ENCODE measurements at places on chromosomes 13 and 19.

DNA sequence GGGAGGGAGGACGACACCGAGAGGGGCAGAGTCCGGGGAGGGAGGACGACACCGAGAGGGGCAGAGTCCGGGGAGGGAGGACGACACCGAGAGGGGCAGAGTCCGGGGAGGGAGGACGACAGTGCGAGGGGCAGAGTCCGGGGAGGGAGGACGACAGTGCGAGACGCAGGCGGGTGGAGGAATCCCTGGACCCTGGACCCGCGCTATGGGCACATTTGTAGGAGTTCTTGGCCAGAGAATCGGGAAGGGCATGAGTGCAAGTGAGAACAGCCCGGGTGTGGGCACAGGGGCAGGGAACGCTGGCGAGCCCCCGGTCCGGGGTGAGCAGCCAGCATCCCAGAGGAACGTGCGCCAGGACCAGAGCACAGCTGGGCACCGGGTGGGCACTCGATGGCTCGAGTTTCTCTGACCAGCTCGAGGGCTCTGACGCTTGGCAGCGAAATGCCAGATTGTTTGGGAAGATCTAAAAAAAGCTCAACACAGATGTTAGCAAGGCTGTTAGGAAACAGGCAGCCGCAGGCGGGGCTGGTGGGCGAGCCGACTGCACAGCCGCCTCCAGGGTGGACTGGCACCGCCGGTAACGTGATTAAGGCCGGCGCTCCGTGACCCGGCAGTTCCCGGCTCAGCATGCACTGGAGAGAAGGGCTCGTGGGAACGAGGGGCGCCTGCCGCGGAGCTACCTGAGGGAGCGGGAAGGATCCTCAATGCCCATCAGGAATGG lies 17.9 kb upstream of the C2CD4C start:
- no peak for DNase-seq

DNA sequence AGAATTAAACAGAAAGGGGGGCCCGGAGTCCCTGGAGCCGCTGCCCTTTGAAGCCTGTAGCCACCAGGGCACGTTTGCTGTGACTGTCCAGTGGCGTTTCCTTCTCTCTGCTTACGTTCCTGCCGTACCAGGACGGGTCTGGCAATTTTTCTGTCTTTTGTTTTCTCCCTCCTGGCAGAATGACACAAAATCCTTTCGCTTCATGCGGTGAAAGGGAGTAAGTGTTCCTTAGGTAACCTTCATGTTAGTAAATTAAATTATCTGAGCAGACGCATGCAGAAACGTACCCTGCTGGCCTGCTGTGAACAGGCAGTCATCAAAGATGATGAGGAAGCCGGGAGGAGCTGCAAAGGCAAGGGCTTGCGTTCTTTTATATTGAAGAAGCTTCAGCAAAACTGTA lies 299.3 kb upstream of the ARGLU1 start:
- no peak for DNase-seq

DNA sequence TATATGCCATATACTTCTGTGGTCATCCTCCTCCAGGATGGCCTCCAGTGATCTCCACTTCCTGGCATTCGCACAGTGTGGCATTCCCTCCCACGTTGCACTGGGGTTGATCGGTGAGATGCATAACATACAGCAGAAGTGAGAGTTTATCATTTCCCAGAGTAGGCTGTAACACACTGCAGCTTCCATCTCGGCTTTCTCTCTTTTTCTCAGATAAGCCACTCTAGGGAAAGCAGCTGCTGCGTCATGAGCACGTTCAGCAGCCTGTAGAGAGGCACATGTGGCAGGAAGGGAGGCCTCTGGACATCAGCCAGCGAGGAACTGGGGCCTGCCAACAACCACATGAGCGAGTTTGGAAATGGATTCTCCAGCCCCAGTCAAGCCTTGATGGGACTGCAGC lies 807.1 kb downstream of the DIAPH3 start:
- DNase-seq: peak; percentile 83

GRCh38 chr19:12676384-12676792 lies 5.3 kb downstream of the DHPS start:
- DNase-seq: peak; percentile 82

- DNase-seq: no peak
Observed at GRCh38 chr19:33685541-33685940, 63.8 kb downstream of the CHST8 start.

DNA sequence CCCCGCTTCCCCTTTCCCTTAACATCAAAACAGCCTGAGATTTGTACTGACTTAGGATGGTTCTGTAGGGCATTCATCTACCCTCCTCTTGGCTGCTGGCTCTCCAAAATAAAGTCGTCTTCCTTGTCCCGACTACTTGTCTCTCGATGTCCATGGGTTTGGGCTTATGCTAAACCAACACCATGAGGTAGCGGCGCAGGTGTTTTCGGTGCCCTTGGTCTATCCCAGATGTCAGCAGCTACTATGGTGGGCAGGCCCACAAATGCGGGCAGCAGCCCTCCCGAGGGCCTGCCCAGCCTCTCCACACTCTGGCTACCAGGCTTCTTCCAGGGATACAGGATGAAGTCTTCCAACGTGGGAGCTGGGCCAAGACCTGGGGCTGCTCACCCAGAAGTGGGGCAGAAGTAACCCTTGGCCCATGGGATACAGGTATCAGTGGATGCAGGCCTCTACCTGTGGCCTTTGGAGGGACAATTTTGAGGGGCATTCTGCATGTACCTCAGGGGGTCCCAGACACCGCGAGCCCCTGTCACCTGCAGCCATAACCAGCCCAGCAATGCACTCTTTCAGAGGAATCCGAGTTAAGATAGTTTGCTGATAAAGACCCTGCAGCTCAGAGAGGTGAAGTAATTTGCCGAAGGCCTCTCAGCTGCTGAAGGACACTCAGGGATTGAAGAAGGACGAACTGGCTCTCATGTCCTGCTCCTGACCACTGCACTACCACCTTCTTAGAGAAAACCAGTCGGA lies 47.8 kb upstream of the VSTM2B start:
- DNase-seq: no peak

DNA sequence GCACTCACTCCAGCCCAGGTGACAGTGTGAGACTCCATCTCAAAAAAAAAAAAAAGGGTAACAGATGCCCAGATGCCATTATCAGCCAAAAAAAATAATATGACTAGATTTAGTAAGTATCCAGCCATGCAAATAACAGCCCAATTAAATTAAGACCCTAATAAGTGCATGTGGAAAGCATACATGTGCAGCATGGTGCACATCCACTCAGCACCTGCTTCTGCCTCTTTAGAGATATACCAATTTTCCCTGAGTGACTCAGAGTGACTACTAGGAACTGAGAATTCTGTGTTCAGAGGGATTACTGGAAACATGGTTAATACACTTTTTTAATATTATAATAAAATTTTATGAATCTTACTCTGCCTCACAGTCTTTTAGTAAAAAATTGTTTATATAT lies 29.8 kb upstream of the ZNF675 start:
- no peak for DNase-seq

- no peak for DNase-seq
Observed at GRCh38 chr19:33550768-33551167, 29.2 kb upstream of the PEPD start.

DNA sequence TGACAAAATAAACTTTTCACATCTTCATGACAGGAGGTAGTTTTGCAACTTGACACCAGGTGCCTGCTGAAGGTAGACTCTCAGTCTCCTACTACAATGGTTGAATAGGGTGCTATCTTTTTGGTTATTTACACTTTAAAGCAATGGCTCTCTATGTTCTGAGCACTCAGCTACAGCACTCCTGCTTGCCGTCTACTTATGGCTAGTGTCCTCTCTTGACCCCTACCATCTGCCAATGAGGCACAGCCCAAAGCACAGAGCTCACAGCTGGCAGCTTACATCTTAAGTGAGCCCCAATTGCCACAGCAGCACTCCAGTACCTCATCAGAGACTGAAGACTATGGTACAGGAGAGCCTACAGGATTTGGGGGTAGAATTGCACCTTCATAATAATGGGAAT lies 11.4 kb downstream of the ZNF708 start:
- no peak for DNase-seq

DNA sequence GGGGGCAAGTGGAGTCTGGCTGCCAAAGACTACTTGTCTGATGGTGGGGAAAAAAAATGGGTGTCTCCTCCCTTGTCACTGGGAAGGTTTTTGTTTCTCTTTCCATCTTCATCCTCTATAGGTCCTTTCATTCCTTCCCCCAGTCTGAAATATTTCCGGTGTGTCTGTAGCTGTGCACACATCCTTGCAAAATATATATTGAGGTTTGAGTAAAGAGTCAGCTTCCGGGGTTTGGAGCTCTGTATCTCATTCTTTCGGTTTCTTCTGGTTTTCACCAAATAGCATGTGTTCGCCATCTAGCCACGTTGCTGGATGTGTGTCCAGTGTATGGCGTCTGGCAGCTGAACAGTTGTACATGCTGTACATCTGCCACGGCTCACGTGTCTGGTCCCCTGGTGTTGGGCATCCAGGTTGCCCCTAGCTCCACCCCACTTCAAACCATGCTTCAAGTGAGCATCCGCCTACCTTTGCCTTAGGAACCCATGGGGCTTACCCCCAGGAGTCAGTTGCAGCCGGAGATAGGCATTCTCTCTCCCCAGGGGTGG lies 142.2 kb downstream of the SIPA1L3 start:
- DNase-seq: no peak

- no peak for DNase-seq
Observed at GRCh38 chr19:3543150-3544057, 4.4 kb downstream of the TEKTIP1 start.

- DNase-seq: no peak
Observed at GRCh38 chr19:7918615-7919421, 1.3 kb upstream of the SNAPC2 start.

DNA sequence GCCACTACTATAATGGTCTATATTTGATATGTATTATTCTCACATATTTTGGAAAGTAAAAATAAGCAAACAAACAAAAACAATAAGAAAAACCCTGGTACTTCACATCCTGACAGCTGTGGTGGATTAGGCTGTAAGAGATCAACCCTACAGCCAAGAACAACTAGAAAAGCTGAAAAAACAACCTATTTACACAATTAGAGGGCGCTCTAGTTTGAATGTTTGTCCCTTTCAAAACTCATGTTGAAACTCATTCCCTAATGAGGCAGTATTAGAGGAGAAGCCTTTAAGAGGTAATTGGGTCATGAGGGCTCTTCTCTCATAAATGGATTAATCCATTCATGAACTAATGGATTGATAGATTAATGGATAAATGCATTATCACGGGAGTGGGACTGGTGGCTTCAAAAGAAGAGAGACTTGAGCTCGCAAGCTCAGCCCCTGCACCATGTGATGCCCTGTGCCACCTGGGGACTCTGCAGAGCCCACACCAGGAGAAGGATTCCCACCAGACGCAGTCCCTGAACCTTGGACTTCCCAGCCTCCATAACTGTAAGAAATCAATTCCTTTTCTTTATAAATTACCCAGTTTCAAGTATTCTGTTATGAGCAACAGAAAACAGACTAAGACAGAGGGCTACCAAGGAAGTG lies 733.9 kb upstream of the ARGLU1 start:
- DNase-seq: peak; percentile 16

- DNase-seq: peak; percentile 77
Observed at GRCh38 chr13:80340651-80341100, 250 bp downstream of the SPRY2 start.

GRCh38 chr13:53045189-53045588 lies 16.6 kb downstream of the OLFM4 start:
- DNase-seq: no peak

- DNase-seq: no peak
Observed at GRCh38 chr19:35738887-35739229, 3.4 kb downstream of the IGFLR1 start.

- peak; percentile 18 for DNase-seq
Observed at GRCh38 chr13:19960653-19960976, 2.1 kb downstream of the ZMYM2 start.

- DNase-seq: peak; percentile 73
Observed at GRCh38 chr13:104015646-104016396, 949.6 kb upstream of the SLC10A2 start.

DNA sequence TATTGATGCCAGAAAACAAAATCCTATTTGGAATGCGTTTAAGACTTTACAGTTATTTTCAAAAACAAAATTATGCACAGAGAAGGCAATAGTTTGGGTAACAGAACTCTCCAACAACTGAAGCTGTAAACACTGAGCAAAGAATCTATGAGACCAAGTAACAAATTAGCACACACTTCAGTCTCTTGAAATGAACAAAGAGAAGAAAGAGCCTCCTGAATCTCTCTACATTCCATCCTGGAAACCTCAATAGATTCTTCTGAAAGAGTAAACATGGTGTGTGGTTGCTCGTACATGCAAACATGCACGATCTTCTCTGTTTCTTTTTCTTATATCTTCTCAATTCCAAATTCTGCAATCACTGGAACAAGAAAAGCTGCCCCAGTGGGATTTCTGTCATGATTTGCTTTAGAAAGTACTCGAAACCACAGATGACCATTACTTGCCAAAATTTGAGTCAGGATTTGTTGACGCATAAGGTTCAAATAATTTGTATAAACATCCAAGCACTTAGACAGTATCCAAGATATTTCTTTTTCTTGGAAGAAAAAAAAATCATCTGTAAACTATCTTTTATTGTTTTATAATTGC lies 137.9 kb upstream of the DACH1 start:
- DNase-seq: peak; percentile 84

- no peak for DNase-seq
Observed at GRCh38 chr13:110831437-110832204, 83.2 kb downstream of the ANKRD10 start.

GRCh38 chr19:49247676-49248075 lies 77.3 kb downstream of the SLC6A16 start:
- no peak for DNase-seq

DNA sequence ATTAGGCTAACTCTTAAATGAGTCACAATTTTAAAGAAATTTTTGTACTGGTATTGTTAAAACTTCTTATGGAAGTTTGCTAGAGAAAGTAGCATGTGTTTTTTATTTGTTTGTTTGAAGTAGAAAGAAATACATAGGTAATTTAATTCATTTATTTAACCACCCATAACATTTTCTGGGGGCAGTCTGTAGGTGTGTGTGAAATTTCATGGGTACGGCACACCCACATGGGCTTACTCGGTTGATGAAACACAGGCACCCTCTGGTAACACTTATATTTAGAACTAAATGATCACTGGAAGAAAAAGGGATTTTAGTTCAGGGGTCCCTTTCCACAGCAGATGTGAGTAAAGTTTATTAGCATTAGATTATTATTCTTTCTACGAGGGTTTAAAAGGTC lies 88.1 kb downstream of the DGKH start:
- no peak for DNase-seq

- DNase-seq: no peak
Observed at GRCh38 chr13:98938801-98939200, 39.1 kb downstream of the DOCK9 start.

- no peak for DNase-seq
Observed at GRCh38 chr19:34269081-34269480, 14.7 kb downstream of the GARRE1 start.

- no peak for DNase-seq
Observed at GRCh38 chr13:19685034-19685433, 51.6 kb downstream of the MPHOSPH8 start.

DNA sequence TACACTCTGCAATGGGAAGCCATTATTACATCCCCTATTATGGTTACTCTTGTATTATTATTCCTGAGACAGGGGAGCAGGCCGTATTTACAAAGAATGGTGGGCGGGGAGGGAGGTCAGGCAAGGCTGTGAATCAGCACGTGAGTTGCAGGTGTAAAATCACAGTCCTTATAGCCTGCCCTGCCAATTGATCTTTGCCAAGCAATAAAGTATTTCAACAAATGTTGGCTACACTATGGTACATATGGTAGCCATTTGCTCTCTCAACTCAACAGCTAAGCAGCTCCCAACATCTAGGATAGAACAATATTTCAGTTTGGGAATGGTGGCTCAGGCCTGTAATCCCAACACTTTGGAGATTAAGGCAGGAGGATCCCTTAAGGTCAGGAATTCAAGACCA lies 12.1 kb downstream of the EPS15L1 start:
- DNase-seq: no peak

GRCh38 chr19:10611907-10612306 lies 13.4 kb upstream of the SLC44A2 start:
- no peak for DNase-seq

All from cardiac fibroblast (primary cell).